ENCODE measurements at places on chromosomes 7 and 10. TPM values are rescaled to one million over a fixed set of nuclear protein-coding genes. Genes with fewer than 3 reads are reported as not detected.

Gene GLUD1
- 118 TPM for total RNA-seq

Gene STARD3NL
- total RNA-seq: 37.6 TPM

GRCh38 chr7:120486164-120486563, 213.2 kb downstream of the KCND2 start:
- DNase-seq: no peak

- peak; percentile 42 for DNase-seq
These were observed 553.3 kb downstream of the TFEC start for GRCh38 chr7:115477193-115477651.

DNA sequence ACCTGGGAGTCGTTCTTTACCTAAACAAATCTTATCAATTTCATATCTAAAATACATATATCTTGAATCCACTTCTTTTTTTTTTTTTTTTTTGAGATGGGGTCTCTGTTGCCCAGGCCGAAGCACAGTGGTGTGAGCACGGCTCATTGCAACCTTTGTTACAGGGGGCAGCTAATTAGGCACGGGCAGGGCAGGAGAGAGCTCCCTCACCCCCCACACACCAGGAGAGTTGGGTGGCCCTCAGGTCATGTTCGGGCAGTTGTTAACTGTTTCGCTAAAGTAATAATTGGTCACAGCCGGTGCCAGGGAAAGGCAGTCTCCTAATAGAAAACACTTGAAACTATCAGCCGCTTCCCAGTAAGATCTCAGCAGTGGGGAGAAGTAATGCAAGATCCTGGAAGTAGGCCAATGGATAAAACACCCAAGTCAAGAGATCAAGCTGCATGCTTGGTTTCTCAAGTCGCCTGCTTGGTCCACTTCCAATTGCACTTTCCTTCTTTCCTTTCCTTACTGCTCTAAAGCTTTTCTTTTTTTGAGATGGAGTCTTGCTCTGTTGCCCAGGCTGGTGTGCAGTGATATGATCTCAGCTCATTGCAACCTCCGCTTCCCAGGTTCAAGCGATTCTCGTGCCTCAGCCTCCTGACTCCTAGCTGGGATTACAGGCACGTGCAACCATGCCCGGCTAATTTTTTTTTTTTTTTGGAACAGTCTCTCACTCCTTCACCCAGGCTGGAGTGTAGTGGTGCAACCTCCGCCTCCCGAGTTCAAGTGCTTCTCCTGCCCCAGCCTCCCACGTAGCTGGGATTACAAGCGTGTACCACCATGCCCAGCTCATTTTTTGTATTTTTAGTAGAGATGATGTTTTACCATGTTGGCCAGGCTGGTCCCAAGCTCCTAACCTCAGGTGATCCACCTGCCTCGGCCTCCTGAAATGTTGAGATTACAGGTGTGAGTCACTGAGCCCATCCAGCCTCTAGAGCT, 21.3 kb upstream of the EFCAB10 start:
- no peak for DNase-seq
